ENCODE measurements at places on chromosomes 6 and 20.
A peak's percentile ranks its signal among the peaks of the same experiment; 100 is the strongest.

GRCh38 chr6:106044151-106044550 is 42.0 kb upstream of the PRDM1 start:
- DNase-seq, result no peak

DNA sequence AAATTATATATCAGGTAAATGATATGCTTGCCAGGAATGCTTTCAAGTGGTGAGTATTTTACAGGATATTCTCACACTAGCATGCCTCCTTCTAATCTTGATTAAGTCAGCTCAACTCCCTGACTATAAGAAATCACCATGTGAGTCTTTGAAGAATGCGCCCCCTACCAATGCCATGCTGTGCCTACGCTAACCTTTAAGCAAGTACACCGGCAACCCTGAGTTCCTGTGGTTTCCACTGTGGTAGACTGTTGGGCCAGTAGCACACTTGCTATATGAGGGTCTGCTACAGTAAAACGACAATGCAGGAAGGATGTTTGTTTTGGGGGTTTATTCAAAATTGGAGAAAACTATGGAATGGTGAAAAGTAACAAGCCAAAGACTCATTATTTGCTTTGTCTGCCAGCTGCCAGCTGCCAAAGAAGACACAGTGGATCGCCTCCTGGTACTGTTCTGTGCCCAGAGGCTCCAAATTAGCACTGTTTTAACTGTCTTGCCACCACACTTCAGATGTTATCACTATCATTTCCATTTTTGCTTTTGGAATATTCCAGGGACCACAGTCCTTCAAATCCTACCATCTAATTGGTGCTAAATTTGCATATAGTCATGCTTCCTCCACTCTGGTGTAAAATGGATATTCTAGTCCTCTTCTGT is 333.5 kb downstream of the RNGTT start:
- no peak for DNase-seq

- no peak for DNase-seq
Observed at GRCh38 chr6:54419885-54420284, 111.6 kb downstream of the TINAG start.

GRCh38 chr6:30060606-30061091 is 416 bp upstream of the POLR1H start:
- DNase-seq, result peak; percentile 38

DNA sequence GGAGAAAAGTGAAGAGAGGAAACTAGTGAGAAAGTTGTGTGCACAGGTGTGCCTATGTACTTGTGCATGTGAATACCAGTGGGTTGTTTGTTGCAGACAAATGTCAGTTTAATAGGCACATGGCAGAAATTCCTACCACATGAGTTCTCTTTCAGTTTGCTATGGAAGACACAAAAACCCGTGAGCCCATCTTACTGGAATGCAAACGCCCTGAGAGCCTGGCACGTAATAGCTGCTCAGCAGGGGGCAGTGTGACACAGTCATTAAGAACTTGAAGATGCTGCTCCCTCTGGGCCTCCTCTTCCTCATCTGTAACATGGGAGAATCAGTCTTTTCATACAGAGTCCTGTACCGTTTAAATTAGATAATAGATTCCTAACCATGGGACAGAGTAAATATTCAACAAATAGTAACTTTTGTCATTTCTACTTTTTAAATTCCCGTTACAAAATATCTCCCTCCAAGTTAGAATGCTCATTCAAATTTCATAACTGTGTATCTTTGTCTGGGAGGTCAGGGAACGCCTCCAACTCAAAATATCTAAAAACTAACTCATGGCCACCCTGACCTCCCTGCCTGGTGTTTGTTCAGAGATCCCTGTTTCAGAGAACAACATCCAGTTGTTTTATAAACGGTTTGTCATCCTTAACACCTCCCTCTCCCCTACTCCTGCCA is 802.9 kb downstream of the MAFB start:
- no peak for DNase-seq

GRCh38 chr6:9417400-9417799 is 982.1 kb upstream of the SLC35B3 start:
- DNase-seq, result no peak

DNA sequence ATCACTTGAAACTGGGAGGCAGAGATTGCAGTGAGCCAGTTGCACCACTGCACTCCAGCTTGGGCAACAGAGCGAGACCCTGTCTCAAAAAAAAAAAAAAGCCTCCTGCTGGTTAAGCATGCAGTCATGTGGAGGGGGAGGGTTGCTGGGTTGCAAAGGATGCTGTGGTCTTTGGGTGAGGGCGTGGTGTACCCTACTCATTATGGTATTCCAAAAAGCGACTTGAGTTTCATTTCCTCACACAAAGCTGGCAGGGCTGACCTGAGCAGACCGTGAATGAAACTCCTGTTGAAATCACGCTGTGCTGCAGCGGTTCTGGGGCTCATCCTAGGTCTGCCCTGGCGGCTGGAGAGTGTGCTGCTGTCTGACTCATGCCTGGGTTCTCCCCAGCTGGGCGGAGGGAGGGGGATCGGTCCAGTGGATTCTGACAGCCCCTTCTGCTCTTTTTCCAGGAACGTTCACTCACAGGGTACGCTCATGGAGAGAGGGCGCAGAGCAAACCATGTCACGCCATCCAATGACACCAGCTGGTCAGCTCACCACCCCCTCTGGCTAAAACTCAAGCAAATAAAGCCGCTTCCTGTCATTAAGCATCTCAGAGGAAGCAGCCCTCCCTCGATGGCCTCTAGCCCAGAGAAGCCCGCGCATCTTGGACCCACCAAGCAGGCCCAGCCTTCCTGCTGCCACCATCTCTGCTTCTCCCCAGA is 166.2 kb downstream of the SCML4 start:
- DNase-seq, result peak; percentile 50

DNA sequence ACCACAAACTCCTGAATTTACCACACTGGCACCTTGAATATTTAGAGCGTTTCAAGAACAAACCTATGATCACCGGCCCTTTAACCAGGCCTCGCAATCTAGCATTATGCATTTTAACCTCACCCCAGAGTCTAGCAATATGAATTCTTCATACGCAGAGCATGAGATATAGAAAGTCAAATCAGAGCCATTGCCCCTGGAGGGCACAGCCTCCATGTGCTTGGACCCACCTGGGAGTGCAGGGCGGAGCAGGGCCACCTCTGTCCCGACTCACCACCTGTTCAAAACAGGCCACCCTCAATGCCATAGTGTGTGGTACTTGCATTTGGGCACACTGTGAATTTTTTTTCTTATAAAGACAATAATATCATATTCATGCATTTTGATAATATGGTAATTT is 19.5 kb upstream of the AFDN start:
- no peak for DNase-seq

Data from activated naive CD4-positive, alpha-beta T cell treated with Interleukin-2 at 50 U/mL for 16 hours (primary cell).